ENCODE measurements at places on chromosomes 11 and 22.

DNA sequence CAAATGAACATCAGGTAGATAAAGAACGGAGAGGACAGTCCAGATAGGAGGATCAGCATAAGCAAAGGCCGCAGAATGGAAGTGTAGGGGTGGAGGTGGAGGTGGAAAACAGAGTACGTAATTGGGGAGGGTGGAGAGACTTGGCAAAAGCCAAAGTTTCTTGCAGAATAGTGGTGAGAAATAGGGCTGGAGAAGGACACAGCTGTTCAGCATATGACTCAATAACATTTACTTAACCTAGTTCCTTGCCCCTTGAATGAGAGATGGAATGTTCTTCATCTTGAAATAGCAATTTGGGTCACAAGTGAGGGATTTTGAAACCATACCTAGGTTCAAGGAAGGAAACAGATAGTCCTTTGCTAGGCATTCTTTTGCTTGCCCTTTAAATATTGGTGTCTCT is 235.9 kb upstream of the ARHGAP20 start:
- peak; percentile 69 for DNase-seq

GRCh38 chr11:130037058-130037457 is 32.6 kb upstream of the APLP2 start:
- peak; percentile 55 for DNase-seq

DNA sequence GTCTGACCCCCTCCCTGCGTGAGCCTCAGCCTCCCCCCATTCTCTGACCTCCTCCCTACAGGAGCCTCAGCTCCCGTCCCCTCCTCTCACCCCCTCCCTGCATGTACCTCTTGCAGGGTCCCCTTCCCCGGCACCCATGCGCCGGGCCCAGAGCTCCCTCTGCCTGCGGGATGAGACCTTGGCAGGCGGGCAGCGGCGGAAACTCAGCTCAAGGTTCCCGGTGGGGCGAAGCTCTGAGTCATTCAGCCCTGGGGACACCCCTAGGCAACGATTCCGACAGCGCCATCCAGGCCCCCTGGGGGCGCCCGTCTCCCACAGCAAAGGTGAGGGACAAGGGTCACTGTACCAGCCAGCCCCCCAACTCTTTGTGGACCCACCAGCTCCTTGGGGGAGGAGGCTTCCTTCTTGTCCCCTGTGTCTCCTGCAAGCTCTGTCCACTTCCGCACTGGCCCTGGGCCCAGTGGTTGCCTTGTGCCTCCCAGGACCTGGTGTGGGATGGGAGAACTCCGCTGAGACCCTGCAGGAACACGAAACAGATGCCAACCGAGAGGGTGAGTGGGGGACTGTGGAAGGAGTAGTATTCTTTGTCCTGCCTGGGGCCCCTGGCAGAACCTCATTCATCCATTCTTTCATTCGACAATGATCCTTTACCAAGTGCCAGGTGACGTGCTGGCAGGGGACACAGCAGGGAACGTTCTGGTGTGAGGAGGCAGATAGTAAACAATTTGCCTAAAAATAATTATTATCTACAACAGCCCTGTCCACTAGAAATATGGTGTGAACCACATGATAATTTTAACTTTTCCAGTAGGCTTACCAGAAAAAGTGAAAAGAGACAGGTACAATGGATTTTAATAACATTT is 3.7 kb upstream of the RPS6KA4 start:
- DNase-seq, result peak; percentile 83

DNA sequence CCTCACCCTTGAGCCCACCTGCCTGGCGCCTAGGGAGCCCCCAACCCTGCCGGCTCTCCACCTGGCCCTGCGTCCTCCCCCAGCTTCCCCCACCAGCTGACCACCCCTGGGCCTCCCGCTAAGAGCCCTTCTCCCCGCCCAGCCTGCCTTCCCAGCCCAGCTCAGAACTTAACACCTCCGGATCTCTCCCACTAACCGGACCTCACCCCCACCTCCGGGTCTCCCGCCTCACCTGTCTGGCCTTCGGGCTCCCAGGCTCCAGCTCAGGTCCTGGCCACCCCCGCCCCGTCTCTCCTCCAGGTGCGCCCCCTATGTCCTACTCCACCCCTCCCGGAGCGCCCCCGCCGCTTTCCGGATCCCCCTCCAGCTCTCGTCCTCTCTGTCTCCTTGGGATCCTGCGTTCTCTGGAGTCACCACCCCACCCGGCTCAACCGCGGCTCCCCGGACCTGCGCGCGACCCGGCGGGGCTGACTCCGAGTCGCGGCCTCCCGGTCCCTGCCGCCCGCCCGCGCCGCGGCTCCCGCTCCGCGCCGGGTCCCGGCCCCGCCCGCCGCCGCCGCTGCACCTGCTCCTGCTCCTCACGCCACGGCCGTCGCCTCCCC is at the start of gene KCNJ11:
TSS of gene KCNJ11 (minus strand) at position 51 of the 602 bp plus-strand sequence. CDS start 568 bp downstream, outside the sequence.
- no peak for DNase-seq

- no peak for DNase-seq
These were observed 10.9 kb downstream of the GAS2 start for GRCh38 chr11:22677153-22677903.

DNA sequence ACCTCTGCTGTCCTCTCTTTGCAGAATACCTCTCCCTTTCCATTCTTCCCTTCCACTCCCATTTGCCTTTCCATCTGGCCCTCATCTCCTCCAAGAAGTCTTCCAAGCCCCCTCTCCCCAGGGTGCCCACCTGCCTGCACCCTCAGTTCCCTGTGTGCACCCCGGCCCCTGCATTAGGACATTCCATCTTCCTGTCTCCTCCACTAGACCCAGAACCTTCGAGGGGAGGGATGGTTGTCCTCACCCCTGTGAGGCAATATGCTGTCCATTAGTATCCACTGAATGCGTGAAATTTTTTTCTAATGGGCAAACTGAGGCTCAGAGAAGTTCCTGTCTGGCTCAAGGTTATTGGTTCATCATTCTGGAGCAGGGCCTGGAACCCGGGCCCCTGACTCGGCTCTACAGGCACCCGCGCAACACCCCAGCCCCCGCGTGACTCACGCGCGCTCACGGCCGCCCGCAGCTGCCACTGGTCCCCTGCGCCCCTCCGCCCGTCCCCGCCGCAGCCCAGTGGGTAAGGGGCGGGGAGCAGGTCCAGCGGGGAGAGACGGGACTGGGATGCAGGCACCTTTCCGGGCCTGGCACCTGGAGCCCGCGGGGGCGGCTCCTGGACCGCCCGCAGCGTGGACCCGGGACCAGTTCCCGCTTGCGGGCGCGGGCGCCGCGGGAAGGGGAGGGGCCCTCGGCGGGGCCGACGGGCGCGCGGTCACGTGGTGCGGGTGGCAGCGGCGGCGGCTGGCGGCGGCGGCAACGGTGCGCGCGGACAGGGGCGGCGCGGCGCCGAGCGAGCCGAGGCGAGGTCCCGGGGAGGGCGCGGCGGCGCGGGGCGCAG is 7.0 kb downstream of the SEPTIN3 start:
- DNase-seq, result no peak

- DNase-seq, result no peak
These were observed 10.6 kb downstream of the CARS1 start for GRCh38 chr11:3046641-3047040.
